H9 (cell line): ENCODE measurements at places on chromosomes 1 and 21. TPM values are rescaled to one million over a fixed set of nuclear protein-coding genes. Genes with fewer than 3 reads are reported as not detected.

The FMO4 gene
- 1.8 and 3.0 TPM in 2 replicates for total RNA-seq

The CNR2 gene
- not detected in 2 replicates for total RNA-seq

The SH3D21 gene
- total RNA-seq, result 16.9 and 18.3 TPM in 2 replicates

The FAAH gene
- 18.9 and 23.4 TPM in 2 replicates for total RNA-seq

The ADARB1 gene
- total RNA-seq, result 14.1 and 15.8 TPM in 2 replicates

The RIMS3 gene
- 13.7 and 14.2 TPM in 2 replicates for total RNA-seq

The FNDC10 gene
- 15.2 TPM in 2 replicates for total RNA-seq

The OPN3 gene
- 8.6 and 10.0 TPM in 2 replicates for total RNA-seq

The EFCAB14 gene
- total RNA-seq, result 41.6 and 42.2 TPM in 2 replicates

The LIN28A gene
- 1,267 and 1,289 TPM in 2 replicates for total RNA-seq

The PDE4B gene
- 18.6 and 19.8 TPM in 2 replicates for total RNA-seq

The ARHGAP29 gene
- total RNA-seq, result 1.0 and 1.3 TPM in 2 replicates

The LCE2A gene
- total RNA-seq, result not detected in 2 replicates

The ENTREP3 gene
- 40.8 and 41.0 TPM in 2 replicates for total RNA-seq

The CYP4A22 gene
- not detected in 2 replicates for total RNA-seq

The SPTA1 gene
- total RNA-seq, result not detected in 2 replicates
